ENCODE measurements at places on chromosomes 6 and 20. TPM values are rescaled to one million over a fixed set of nuclear protein-coding genes. Genes with fewer than 3 reads are reported as not detected.

The RFX6 gene
- total RNA-seq: not detected

GRCh38 chr6:143097224-143097795 is 36.6 kb downstream of the AIG1 start:
- no peak for DNase-seq

GRCh38 chr6:62150048-62150663 is 135.9 kb downstream of the KHDRBS2 start:
- peak; percentile 23 for DNase-seq

DNA sequence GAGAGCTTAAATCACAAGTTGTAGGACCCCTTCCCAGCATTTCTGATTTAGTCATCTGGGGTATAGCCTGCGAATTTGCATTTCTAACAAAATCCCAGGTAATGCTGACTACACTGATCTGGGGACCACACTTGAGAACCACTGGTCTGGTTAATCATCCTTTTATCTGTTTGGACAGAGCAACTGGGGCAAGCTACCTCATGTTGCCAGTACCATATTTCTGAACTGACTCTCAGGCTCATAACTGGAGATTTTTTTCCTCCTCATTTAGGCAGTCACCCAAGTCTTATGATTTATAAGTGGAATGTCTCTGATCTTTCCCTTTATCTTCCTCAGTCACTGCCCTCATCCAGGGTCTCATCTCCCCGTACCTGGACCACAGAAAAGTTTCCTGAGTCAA is 12.0 kb upstream of the GTF3C6 start:
- DNase-seq: no peak

DNA sequence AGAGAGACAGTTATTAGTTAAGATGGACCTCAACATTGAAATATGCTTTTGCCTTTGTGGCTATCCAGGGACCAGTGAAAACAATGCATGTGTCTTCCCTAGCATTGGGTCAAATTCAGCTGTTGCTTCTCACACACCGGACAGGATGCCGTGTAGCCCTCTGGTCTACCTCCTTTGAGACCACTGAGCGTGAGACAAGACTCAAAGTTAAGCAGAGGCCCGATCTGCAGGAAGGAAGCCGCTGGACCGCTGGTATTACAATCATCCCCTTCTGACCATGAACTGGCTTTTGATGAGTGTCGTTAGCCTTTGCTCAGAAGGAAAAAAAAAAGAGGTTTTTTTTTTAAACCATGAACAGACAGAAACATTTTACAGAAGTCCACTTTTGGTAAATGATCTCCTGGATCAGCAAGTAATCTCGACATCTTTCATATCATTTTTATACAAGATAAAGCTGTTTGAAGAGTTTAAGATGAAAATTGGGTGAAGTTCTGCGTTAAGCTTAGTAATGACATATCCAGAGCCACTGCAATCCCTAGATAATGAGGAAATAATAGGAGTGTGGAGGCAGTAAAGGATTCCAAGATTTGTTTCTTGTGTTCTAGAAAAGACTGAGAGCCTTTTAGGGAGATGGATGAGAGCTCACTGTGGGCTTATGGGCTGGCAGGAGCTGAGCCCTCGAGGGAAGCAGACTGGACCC is 622.8 kb downstream of the QKI start:
- DNase-seq: no peak

DNA sequence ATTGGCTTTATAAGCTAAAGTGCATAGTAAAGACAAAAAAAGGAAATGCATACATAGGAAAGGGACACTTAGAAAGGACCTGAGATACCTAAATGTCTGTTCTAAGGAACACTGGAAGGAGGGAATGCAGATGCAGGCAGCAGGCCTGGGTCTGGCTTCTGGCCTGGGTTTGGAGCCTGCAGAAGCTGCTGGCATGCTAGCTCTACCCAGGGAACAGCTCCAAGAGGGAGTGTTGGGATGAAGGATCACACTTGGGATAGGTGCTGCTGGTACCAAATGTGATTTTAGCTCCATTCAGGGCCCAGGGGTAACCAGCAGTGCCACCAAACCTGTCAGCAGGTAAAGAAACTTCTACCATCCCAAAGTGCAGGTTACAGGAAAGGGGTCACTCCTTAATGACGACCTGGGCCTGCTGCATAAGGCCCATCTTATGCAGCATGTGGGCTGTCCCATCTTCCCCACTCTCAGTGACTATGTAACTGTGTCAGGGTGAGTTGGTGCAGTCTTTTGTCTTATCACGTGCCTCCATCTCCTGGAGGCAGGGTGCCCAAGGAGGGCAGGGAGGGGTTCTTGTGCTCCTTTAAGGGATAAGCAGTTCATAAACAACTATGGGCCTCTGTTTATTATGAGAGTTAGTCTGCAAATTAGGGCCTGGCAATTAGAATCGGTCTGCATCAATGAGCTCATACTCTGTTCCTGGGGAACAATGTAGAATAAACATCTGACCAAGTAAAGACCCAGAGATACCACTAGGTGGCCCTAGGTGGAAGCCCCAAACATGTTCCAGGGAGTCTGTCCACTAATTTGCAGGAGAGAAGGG is 26.9 kb downstream of the DDX27 start:
- peak; percentile 42 for DNase-seq

DNA sequence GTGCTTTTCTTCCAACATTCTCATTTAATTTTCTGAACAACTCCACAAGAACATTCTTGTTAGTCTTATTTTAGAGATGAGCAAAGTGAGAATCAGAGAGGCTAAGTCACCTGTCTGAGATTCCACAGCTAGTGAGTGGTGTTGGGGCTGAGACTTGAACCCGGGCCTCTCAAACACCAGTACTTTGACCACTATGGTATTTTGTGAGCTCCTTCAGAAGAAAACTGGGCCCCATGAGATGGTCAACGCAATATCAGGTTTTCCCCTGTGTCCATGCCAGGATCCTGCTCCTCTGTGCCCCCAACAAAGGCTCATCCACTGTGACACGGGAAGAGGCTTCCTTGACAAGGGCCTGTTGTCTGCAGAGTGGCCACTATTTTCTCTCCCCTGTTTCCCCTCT is 51.9 kb downstream of the MAFB start:
- DNase-seq: no peak

All from NCI-H460 (cell line).